Stimulated activated CD4-positive, alpha-beta T cell treated with anti-CD3 and anti-CD28 coated beads, Interleukin-1b, Interleukin-23, amount 100 ng/mL, for 24 hours (primary cell): ENCODE measurements at places on chromosomes 7 and 10.

DNA sequence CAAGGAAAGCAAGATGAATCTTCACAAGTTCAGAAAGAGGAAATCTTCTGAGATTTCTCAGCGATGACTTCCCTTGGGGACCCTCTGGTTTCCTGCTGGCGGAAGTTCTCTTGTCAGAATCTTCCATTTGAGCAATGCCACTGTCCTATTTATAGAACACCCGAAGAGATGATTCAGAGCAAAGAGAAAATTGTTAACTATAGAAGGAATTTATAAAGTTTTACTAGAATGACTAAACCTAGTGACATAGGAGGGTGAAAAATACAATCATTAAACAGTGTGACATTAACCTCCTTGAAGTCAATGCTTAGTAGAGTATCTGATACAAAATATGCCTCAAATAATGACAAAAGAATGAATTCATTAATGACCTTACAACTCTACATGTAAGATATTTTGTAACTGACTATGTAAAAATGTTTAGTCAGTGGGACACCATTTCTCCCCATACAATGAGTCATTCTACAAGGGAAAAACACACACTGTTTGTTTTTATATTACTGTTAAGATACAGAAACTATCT, 206.5 kb upstream of the CNTNAP2 start:
- no peak for DNase-seq

DNA sequence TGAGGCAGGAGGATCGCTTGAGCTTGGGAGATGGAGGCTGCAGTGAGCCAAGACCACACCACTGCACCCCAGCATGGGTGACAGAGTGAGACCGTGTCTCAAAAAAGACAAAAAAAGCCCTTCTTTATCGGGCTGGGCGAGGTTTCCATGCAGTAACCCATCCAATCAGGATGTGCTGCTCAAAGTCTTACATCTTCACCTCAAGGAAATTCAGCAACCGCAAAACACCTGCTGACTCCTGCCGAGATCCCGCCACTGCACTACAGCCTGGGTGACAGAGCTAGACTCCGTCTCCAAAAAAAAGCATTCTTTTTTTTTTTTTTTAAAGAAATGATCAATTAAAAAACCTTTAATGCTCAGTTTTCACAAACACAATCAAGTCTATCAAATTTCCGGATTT, 75.7 kb upstream of the KCTD7 start:
- DNase-seq: no peak

- no peak for DNase-seq
Measured at GRCh38 chr10:119723624-119724023, 2.2 kb upstream of the INPP5F start.

GRCh38 chr7:46651070-46651469, 730.0 kb upstream of the IGFBP3 start:
- no peak for DNase-seq

DNA sequence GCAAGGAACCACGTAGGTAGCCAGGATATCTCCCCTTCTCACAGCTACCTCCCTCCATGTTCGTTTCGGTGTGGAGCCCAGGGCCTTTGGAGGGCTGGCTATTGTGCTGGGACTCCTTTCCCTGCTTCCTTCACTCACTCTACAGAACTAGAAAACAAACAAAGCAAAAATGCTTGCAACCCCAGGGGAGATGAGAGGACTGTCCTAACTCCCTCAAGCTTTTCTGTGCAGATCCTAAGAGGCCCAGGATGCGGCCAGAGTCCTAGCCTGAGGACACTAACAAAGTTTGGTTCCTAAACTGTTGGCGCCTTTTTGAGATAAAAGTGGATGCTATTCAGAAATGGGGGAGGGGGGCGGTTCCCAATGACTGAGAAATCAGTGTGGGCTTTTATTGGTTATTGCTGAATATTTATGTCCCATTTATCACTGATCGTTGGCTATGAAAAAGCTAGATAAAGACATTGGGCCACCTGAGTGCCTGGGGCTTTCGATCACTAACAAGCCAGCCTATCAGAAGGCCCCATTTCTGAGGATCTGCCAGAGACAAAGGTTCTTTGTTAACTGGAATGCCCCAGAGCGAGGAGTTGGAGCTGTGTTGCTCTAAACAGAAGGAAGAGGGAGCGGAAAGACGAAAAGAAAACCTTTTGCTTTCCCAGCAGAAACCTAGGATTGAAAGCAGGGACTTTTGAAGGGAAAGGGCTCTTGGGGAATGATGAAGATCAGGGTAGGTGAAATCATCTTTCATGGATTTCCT, 95.2 kb upstream of the EGR2 start:
- DNase-seq: no peak

GRCh38 chr10:20901110-20901509, 4.0 kb upstream of the NEBL start:
- DNase-seq: no peak

DNA sequence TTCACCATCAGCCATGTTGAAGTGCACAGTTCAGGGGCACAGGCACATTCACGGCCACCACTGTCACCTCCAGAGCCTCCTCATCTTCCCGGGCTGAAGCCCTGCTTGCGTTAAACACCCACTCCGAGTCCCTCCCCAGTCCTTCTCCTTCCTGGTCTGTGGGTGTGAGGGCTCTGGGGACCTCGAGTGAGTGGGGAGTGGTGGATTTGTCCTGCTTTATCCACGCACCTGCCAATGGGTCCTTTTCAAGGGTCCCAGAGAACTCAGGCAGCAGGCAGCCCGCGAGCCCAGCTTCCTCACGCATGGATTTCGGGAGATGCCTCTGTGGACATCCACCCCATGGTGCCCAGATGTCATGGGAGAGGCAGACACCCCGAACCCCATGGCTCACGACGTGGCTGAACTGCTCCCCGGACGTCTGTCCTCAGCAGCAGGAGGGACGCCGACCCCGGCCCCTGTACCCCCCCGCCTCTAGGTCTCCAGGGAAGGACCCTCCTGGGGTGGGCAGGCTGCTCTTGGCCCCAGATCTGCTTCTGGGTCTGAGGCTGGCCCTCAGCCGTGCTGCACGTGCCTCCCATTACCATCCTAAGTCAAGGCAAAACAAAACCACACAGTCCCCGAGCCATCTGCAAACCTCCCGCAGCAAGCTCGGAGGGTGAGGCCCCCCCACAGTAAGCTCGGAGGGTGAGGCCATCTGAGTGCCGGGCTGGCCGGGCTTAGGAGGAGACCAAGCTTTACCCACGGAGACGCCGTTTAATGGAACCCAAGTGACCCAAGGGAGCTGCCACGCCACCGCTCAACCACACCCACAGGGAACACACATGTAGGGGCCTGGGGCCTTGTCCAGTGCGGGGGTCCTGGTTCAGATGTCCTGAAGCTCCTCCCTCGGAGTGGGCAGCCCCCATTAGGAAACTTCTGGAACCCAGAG, 9.0 kb downstream of the CYP2W1 start:
- no peak for DNase-seq

DNA sequence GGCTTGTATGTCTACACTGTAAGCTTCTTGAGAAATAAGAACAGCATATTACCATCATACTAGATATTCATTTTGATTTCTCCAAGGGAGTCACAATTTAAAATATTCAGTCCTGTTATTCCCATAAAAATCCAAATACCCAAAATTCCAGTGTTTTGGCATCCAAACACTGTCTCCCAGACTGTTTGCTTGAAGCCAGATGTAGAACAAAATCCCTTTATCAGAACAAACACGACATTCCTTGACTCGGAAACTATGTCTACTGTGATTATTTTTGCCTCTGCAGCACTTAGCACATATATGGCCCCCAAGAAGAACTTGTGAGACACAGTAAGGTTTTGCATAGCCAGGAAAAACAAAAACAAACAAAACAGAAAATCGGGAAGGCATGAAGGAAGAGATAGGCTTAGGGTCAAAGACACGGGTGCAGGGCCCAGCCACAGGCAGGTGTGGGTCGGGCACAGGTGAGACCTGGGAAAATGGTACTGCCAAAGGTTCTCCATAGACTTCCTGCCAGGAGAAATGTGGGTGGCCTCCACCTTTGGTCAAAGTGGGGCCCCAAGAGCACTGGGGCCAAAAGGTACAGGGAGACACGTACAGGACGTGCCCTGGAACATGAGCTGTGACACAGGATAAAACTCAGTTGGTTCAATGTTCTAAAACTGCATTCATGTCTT, 36.5 kb downstream of the CPXM2 start:
- DNase-seq: no peak

GRCh38 chr10:22832066-22832602, 95.7 kb upstream of the ARMC3 start:
- no peak for DNase-seq

GRCh38 chr7:9961161-9961922, 1012.3 kb upstream of the PHF14 start:
- no peak for DNase-seq

DNA sequence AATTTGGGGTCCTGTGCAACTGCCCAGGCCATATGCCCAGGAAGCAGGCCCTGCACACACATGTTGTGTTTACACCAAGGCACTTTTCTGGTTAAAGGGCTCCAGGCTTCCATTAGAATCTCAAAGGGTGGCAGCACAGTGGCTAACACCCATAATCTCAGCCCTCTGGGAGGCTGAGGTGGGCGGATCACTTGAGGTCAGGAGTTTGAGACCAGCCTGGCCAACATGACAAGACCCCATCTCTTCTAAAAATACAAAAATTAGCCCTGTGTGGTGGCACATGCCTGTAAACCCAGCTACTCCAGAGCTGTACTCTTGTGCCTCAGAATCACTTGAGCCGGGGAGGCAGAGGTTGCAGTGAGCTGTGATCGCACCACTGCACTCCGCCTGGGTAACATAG, 53.6 kb downstream of the SPOCK2 start:
- no peak for DNase-seq

DNA sequence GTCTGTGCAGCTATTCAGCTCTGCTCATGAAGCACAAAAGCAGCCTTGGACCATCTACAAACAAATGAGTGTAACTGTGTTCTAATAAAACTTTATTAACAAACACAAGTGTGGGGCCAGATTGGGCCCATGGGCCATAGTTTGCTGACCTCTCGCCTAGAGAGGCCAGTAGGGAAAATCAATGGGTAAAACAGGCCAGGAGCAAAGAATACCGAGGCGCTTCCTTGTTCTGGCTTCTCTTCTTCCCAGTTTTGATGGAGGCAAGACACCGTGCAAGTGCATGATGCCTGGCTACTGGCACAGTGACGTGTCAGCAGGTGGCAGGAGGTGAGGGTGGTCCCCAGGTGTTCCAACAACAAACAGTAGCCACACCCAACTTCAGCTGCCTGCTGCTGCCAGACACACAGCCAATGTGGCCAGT, 94.3 kb upstream of the SDK1 start:
- DNase-seq: no peak

GRCh38 chr10:3099291-3100092, 32.1 kb downstream of the PFKP start:
- no peak for DNase-seq

DNA sequence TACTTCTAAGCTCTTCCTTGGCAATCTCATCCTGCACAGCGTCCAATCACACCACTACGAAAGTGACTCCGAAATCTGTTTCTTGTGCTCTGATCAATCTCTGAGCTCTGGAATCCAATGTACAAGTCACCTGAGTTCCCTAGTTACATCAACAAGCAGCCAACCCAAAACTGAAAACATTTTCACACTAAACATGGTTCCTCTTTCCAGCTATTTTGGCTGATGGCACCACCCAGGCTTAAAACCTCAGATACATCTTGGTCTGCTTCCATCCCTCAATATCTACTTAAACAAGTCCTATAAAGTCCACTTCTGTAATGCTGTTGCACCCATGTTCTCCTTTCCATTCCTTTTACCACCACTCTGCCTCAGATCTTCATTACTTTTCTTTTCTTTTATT, 3.6 kb downstream of the BLOC1S2 start:
- DNase-seq: no peak

DNA sequence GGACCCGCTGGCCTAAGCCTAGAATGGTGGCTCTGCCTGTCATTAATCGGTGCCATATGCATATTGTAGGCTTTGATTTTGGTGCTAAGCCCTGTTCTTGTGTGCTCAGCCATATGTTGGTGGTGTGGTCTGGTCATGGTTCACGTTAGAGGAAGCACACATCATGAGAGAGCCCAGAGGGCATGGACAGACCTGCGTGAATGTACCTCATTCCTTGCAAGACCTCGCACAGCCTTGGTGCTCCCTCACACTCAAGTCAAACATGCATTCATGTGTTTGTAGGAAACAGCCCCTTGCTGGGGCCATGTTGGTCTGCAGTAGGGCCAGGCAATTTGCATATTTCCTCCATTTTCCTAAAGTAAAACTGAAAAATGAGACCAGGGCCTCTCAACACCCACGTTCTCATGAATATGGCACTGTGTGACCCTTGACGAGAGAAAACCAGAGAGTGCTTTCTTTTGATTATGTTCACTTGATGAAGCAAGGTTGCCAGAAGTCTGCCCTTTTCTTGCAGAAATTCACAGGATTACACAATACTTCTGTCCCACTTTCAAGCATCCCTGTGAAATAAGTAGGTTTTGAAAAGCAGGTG, 268.7 kb downstream of the CELF2 start:
- DNase-seq: no peak

DNA sequence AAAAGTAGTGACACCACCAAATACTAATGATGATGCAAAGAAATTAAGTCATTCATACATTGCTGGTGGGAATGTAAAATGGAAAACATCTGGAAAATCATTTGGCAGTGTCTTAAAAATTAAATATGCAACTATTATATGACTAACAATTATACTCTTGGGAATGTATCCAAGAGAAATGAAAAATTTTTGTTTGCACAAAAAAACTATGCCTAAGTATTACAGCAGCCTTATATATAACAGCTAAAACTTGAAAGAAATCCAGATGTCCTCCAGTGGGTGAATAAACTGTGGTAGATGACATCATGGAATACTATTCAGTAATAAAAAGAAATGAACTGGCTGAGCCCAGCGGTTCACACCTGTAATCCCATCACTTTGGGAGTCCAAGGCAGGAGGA, 132.0 kb downstream of the NEBL start:
- no peak for DNase-seq

DNA sequence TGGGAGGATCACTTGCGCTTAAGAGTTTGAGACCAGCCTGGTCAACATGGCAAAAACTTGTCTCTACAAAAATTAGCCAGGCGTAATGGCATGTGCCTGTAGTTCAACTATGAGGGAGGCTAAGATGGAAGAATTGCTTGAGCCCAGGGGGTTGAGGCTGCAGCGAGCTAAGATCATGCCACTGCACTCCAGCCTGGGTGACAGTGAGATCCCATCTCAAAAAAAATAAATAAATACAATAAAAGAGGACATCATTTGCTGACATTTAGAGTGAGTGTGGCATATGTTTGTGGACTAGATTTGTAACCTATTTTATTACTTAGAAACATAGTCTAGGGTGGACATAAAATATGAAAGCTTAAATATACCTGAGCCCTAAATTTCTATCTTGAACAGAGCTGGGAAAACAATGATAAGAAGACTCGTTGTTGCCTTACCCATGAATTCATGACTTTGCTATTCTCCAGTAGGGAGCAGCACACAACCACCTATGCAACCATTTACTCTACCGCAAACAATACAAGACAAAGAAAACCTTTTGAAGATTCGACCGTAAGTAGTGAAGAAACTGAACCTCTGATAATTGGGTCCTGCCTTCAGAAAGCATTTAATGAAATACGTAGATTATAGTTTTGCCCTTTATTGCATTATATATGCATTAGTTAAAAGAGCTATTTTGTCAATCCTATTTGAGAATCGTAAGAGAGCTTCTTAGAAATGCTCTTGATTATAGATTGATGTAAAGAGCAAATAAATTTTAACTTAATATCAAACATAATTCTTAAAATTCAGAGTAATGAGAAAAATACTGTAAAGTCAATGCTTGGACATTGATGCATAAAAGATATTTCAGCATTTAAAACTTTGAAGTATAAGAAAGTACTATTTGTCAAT, 83.5 kb downstream of the GNAT3 start:
- DNase-seq: no peak

- DNase-seq: no peak
Measured at GRCh38 chr7:37751096-37751495, 67.5 kb downstream of the GPR141 start.

GRCh38 chr7:42527004-42527403, 290.0 kb upstream of the GLI3 start:
- no peak for DNase-seq
